ENCODE measurements at places on chromosomes 1 and 21. TPM values are rescaled to one million over a fixed set of nuclear protein-coding genes. Genes with fewer than 3 reads are reported as not detected.
A peak's percentile ranks its signal among the peaks of the same experiment; 100 is the strongest.

GRCh38 chr1:214455479-214455878 is 95.9 kb downstream of the PTPN14 start:
- no peak overlapping the region for H3K4me3 ChIP-seq
- no peak for DNase-seq
- no peaks in the 10 kb centered on the region for H3K4me1 ChIP-seq
- no peaks in the 10 kb centered on the region for H3K27me3 ChIP-seq
- no peaks in the 10 kb centered on the region for H3K36me3 ChIP-seq

GRCh38 chr1:43438576-43438952 is 15.2 kb downstream of the HYI start:
- no peaks in the 10 kb centered on the region for H3K27me3 ChIP-seq
- no peaks in the 10 kb centered on the region for H3K4me1 ChIP-seq
- no peak for DNase-seq
- H3K4me3 ChIP-seq, result no peak overlapping the region
- H3K27ac ChIP-seq, result no peak overlapping the region

DNA sequence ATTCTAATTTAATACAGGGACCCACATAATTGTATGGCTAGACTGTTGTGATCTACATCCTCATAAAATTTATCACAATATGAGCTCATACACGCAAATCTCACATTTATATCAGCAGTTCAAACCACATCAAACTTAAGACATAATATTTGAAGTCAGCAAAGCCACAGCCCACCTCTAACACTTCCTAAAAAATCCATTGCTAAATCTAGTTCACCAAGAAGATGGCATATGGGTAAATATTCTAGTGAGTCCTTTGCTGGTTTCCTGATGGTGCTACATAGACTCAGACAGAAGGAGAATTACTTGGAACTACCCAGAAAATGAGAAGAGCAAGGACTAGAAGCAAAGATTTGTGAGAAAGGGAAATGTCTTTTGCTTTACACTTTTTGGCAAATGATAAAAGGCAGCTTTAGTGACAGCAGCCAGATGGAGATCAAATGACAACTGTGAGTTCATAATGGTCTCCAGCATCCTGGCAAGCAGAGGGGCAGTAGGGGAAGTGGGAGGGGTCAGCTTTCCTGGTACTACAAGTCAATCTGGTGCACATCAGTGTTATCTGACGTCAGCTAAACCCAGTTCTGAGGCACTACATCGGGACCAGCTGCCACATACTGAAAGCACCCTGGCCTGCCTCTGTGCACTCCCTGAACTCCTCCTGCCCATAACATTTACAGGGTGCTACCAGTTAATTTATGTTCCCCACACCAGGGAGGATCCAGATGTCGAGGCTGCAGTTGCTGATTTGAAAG is 10.6 kb upstream of the GADD45A start:
- no peaks in the 10 kb centered on the region for H3K4me1 ChIP-seq
- DNase-seq, result peak; percentile 80
- H3K27ac ChIP-seq, result no peak overlapping the region
- H3K27me3 ChIP-seq, result no peaks in the 10 kb centered on the region

DNA sequence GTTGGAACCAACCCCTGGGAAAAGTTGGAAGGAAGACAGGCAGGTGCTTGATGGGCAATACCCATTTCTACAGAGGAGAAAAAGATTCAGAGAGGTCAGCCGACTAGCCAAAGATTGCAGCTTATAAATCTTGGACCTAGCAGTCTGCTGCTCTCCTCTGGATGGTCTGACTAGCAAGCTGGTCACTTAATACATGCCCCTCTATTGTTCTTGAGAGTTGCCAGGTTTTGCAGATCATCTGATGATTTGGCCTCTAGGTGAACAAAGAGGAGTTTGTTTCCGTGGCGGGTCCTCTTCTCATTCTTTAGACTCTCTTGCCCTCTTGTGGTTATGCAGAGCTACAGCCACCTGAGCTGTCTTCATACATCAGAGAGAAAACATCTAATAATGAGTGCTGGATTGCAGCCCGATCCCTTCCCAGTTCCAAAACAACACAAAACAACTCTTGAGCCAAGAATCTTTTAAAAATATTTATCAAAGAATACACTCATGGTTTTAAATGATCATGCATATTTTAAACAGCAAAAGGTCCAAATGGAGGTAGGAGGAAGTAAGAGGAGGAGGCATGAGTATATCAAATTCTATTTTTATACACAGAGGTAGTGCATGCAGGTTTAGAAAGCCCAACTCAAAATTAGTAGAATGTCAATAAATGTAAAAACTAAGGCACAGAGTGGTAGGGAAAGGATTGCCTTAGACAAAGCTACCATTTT is 115.7 kb downstream of the SLC30A10 start:
- H3K36me3 ChIP-seq, result no peaks in the 10 kb centered on the region
- H3K4me3 ChIP-seq, result no peak overlapping the region
- H3K27me3 ChIP-seq, result no peaks in the 10 kb centered on the region
- no peak for DNase-seq
- no peaks in the 10 kb centered on the region for H3K4me1 ChIP-seq

The CELA3A gene
- total RNA-seq, result not detected

- no peaks in the 10 kb centered on the region for H3K36me3 ChIP-seq
- DNase-seq, result no peak
- no peak overlapping the region for H3K4me3 ChIP-seq
Measured at GRCh38 chr21:45420061-45421041, 15.4 kb downstream of the COL18A1 start.

The SPATA46 gene
- not detected for total RNA-seq

The FCN3 gene
- not detected for total RNA-seq

GRCh38 chr1:220243947-220244346 is 28.3 kb downstream of the RAB3GAP2 start:
- H3K4me3 ChIP-seq, result no peak overlapping the region
- H3K36me3 ChIP-seq, result no peaks in the 10 kb centered on the region
- DNase-seq, result no peak
- H3K27me3 ChIP-seq, result no peaks in the 10 kb centered on the region
- H3K4me1 ChIP-seq, result no peaks in the 10 kb centered on the region
- H3K27ac ChIP-seq, result no peak overlapping the region
